ENCODE measurements at places on chromosomes 7 and 10. TPM values are rescaled to one million over a fixed set of nuclear protein-coding genes. Genes with fewer than 3 reads are reported as not detected.

Gene EBF3
- 1.8 TPM for polyA plus RNA-seq

Gene AMPH
- polyA plus RNA-seq: 2.9 TPM

Gene JAKMIP3
- polyA plus RNA-seq: 0.45 TPM

Gene C10orf62
- polyA plus RNA-seq: not detected

Gene WDR86
- polyA plus RNA-seq: 20.0 TPM

Gene PTEN
- polyA plus RNA-seq: 46.5 TPM

Gene RBM33
- polyA plus RNA-seq: 18.9 TPM

Gene FBXL15
- polyA plus RNA-seq: 19.5 TPM

Gene HOXA7
- 5.2 TPM for polyA plus RNA-seq

Gene RAMP3
- polyA plus RNA-seq: 11.6 TPM

Gene SPDYE1
- not detected for polyA plus RNA-seq

Gene POLL
- polyA plus RNA-seq: 20.9 TPM

Gene FKBP6
- not detected for polyA plus RNA-seq

Gene TAS2R4
- polyA plus RNA-seq: 0.10 TPM

Gene CTAGE6
- not detected for polyA plus RNA-seq

Gene FGFR2
- polyA plus RNA-seq: 1.1 TPM
